ENCODE measurements at places on chromosomes 2 and 18.

DNA sequence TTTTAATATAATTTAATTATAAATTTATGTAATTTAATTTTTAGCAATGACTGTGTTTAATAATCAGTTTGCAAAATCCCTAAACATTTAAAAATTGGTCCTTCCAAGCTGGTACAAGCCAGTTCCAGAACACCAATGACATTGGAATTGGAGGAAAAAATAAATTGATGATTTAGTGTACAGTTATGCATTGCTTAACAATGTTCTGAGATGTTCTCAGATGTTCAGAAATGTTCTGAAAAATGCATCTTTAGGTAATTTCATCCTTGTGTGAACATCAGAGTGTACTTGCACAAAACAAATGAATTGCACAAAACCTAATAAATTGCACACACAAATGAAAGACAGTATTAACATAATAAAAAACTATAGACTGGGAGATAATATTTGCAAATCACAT is 95.2 kb downstream of the TRIB2 start:
- no peak for DNase-seq

DNA sequence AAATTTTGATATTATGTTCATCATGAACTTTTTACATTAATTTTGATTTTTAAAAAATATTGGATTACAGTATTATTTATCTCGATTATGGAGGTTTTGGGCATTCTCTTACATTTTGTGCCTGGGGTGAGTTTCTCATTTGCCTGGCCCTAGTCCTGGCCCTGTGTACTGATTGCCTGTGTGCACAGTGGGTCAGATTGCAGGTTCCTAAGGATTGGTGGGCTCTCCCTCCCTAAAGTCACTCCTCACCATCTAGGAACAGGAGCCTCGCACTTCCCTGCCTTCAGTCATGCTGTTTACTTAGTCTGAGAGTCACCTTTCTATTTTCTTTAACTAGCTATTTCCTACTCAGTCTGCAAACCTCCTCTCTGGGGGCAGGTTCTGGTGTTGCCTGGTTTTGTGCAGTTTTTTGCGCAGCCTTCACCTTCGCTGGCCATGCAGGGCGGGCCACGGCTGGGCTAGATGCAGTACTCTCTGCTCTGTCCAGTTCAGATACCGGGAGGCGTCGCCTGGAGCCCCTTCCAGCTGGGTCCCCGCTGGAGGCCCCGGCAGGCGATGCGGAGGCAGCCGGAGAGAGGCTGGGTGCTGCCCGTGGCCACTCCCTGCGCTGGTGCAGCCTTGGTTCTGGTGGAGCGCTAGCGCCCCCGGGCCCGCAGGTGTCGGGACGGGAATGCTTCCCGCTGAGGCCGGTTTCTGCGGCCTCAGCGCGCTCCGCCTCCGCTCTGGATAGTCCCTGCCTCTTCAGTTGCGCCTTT is 23.3 kb upstream of the MC5R start:
- DNase-seq: no peak

DNA sequence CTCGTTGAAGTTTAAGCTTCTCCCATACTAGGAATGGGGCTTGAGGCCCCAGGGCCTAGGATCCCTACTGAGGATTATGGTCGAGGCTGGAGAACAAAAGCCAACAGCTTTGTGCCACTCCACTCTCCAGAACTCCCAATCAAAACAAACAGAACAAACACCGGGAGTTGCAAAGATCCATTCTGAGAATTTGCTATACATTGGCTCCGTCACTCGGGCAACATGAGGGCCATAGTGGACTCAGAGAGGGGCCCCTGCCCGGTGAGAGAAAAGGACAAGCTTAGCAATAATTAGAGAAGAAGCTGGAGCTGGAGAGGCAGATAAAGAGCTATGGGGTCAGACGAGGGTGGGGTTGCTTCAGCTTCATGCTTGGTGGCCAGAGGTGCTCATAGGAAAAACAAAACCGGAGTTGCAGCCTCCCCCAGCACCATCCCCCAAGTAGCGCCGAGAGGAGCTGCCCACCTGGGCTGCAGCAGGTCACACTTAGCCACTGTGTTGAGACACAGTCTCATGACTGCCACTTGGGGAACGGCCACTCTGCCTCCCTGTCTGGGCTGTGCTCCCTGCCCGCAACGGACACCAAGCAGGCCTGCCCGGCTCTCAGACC is 142.3 kb upstream of the HAAO start:
- DNase-seq: no peak

GRCh38 chr2:132496555-132496954 is 80.0 kb downstream of the GPR39 start:
- no peak for DNase-seq

DNA sequence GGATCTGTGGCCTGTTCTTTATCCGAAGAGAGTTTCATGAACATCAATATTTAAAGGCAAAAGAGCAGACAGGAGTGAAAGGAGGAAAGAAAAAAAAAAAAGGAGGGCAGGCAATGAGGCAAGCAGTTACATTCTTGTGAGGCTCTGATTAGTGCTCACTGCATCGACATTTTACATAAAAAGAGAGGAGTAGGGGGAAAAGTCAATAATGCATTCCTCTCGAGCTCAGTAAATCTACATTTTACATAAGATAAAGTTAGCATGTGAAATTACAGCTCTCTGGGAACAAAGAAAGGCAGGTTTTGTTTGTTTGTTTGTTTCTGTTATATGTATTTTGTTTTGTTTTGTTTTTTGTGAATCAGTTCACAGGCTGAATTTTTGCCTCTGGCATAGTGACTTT is 187.1 kb upstream of the ARL4C start:
- no peak for DNase-seq

GRCh38 chr2:170052151-170052550 is 125.8 kb upstream of the MYO3B start:
- no peak for DNase-seq

DNA sequence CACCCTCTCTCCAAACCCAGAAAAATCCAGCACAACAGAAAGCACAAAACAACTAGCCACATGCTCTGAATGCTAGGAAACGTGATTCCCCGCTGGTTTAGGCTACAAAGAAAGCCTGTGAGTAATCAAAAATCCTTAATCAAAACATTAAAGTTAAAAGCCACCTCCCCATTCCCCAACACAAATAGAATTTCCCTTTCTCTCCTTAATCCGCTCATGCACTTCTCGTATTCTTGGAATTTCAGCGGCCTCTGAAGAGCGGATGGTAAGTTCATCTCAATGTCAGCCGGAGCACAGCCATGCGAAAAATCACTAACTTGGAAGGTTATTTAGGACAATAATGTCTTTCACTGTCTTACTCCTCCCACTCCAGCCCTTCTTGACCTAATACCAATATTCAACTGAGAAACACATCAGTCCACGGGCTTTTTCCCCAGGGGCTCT is 126.7 kb downstream of the OSBPL1A start:
- DNase-seq: no peak

DNA sequence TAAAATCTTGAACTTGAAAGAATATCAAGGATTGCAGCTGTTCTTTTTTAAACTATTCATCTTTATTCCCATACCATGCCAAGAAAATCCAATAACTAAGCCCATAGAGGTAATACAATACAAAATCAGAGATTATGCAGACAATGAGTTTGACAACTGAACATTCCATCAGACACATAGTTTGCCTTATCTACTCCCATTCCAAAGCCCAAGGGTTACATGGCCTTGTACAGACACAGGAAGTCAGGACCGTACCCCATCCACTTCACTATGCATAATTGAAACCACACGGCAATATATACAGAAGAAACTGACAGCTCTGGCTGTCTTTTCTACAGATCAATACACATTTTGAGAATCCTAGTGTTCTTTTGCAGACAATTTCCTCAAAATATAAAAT is 181.3 kb downstream of the TMX3 start:
- no peak for DNase-seq

DNA sequence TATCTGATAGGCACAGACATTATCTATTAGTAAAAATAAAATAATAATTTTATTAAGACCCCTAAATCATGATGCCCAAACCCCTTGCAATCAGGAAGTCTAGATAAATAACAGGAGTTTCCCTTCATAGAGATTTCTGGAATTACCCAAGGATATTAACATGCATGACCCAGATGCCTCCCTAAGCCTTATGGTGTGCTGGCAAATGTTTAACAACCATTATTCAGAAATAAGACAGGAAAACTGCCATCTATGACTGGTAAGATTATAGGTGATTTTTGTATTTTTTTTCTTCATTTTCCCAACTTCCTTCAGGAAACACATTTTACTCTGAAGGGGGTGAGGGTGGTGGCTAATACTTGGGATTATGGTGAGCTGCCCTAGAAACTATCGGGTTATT is 2.7 kb upstream of the PPP1CB start:
- no peak for DNase-seq

DNA sequence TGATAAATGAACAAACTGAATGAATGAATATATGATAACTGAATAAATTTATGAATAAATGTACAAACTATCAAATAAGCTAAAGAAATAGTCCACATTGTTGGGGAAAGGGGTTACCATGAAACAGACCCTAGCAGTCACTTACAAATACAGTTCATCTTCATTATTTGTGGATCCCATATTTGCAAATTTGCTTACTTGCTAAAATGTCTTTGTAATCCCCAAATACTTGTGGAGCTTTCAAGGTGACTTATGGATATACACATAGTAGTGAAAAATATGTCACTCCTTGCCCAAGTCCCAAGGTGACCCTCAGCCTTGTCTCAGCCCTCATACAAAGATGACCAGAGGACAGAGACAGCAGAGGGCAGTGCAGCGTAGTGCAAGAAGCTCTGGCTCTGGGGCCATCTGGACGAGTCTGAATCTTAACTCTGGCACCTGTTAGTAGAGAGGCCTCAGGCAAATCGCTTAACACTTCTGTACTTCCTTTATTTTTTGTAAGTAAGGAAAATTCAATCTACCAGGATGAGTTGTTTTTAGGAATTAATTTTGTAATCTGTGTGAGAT is 3.1 kb downstream of the PAIP2B start:
- no peak for DNase-seq

DNA sequence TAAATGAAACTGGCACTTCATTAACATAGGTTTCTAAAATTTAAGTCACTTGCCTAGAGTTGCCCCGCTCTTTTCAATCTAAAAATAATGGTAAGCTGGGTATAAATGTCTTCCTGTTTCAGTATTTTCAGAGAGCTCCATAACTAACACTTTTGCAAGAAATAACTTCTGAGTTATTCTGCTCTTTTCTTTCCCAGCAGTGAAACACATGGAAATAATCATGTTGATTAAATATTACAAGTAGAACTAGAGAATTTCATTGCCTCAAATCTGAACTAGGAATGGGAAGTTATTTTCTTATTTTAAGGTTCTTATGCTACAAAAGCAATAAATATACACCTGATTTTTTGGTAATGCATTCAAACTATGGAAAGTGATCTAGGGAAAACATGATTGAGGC is 257.4 kb downstream of the IKZF2 start:
- DNase-seq: no peak

DNA sequence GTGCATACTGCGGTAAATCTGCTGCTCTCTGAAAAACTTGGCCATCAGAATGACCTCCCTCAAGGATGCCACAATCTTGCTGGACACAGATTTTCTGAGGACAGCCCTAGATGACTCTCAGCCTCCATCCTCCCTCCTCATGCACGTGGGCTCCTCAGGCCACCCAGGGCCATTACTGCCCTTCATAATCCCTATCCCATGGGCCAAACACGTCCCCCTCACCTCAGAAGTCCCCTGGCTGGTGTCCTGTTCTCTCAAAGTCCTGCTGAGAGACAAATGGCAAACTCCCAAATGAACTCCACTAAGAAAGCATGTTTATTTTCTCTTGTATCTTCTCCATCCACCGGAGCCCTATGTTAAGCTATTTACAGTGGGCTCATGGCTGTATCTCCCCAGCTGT is 125.7 kb downstream of the MRO start:
- no peak for DNase-seq

DNA sequence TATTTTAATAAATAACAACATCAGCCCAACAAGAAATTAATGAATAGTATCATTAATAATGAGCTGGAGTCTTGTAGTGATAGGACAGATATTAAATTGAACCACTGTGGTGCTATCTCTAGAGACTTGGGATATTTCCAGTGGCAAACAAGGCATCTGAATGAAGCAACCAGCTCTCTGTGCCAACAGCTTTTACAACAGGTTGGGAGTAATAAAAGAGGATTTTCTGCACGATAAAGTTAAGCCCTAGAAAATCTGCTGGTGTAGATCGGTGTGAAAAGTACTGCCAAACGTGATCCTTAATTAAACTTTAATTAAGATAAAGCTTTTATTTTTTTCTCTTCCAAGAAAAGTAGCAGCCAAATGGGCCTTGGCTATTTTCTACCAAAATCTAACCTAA is 385.5 kb downstream of the NR4A2 start:
- DNase-seq: no peak

DNA sequence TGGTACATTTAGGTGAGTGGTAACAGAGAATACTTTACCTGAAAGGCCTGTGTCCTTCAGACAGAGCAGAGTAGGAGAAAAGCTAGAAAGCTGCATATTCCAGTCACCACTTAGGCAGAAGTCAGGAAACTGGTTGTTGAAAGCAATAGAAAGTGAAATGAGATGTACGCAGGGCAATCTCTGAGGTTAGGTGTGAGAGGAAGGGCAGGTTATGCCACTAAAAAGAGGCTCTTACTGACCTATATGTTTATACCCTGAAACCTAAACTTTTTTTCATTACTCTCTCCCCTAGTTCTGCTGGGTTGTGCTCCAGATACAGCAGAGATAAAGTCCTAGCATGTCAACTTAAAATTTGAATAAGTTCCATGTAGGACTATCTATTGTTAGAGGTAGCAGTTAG is 93.5 kb downstream of the COX7A2L start:
- no peak for DNase-seq

- no peak for DNase-seq
Measured at GRCh38 chr2:34825686-34826085, 1226.6 kb upstream of the FAM98A start.

GRCh38 chr2:26892922-26893524 is 45.1 kb downstream of the DPYSL5 start:
- DNase-seq: no peak

GRCh38 chr2:175017618-175018414 is 12.6 kb upstream of the CHN1 start:
- DNase-seq: no peak

- DNase-seq: no peak
Measured at GRCh38 chr2:65918760-65919187, 486.4 kb upstream of the SPRED2 start.

Measured in stimulated activated CD4-positive, alpha-beta T cell treated with anti-CD3 and anti-CD28 coated beads, Interleukin-15, amount 100 ng/mL, for 1 hour (primary cell).